Hematopoietic multipotent progenitor cell treated with erythropoietin and hydrocortisone succinate and interleukin-3 and kit ligand, for 6 days (in vitro differentiated cells): ENCODE measurements at places on chromosomes 2 and 18.

DNA sequence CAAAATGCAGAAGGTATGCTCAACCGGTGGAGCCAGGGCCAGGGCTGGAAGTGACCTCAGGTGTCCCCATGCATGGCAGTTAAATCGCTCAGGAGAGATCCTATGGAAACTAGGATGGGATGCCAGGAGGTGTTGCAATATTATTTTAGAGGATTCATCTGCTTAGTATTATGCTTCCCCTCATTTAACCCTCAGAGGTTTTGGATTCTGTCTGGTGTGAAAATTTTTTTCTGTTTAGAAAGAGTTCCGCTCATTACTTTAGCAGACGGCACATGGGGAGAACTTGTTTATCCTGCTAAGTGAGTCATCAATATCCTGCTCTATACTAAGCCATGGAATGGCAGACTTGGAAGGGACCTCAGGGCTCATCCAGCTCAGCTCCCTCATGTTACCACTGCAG, 42.5 kb downstream of the TRIB2 start:
- no peak for DNase-seq

- no peak for DNase-seq
Observed at GRCh38 chr18:13433685-13434084, 215.1 kb downstream of the LDLRAD4 start.

- DNase-seq, result no peak
Observed at GRCh38 chr18:58468191-58468590, 160.7 kb downstream of the ALPK2 start.

GRCh38 chr2:54310311-54310710, 54.3 kb upstream of the TSPYL6 start:
- DNase-seq, result no peak

DNA sequence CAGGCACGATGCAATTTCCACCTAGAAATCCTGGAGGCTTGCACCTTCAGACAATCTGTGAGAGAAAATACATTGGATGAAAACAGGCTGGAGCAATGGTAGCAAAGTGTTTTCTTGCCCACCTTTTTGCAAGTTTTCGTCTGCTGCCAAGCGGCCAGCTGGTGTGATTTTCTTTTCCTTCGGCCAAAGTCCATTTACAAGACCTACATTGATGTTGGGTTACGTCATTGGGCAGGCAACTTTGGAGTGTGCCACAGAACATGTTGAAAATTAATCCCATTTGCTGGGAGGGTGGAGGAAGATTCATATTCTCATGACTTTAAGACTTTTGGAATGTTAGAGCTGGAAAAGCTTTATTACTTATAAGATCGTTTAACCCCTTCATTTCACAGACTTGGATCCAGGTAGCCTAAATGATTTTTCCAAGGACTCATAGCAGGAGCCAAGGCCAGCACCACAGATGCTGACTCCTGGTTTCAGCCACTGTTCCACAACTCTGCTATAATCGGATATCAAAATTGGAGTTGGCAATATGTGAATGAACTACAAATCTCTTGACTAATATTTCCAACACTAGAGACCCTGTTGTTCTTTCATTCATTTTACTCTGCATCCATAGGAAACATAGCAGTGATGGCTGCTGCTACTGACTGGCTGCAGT, 352.1 kb downstream of the RND3 start:
- no peak for DNase-seq

DNA sequence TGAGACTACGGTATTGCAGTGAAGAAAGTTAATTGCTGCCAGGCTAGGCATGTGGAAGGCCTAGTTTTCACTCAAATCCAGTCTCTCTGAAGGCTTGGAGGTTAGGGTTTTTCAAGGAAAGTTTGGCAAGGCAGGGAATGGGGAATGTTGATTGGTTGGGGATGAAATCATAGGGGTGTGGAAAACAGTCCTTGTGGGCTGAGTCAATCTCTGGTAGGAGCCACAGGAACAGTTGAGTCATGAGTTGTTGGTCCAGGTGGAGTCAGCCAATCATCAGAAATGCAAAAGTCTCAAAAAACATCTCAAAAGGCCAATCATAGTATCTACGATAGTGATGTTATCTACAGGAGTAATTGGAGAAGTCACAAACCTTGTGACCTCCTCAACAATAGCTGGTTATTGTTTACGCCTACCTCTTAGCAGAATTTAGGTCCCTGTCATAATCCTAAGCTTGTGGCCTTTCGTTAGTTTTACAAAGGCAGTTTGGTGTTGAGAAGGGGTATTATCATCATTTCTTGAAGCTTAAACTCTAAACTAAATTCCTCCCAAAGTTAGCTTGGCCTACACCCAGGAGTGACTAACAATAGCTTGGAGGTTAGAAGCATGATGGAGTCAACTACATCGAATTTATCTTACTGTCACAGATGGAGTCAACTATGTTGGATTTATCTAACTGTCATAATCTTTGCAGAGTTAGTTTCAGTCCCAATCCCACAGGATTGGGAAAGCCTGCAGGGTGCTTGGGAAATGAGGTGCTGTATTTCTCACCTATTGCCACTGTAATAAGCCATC, 33.7 kb upstream of the APCDD1 start:
- no peak for DNase-seq
